ENCODE measurements at places on chromosomes 4 and X.

- no peak for DNase-seq
Observed at GRCh38 chrX:38816155-38816554, 14.9 kb downstream of the MID1IP1 start.

DNA sequence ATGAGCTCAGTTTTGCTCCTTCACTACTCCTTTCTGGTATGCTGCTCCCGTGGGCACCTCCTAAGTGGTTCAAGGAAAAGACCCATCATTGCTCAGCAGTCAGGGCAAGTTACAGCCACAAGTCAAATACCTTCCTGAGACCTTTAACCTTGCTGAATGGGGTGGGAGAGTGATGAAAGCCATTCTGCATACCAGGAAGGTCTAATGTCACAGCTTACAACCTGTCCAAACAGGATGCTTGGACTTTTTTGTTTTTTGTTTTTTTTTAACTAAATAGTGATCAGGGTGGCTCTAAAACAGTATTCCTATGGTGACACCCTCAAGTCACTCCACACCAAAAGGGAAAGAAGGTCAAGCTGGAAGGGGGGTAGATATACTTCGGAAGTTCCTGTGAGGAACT lies 93.1 kb downstream of the GPC3 start:
- no peak for DNase-seq

GRCh38 chr4:168655182-168655581 lies 158.3 kb downstream of the PALLD start:
- no peak for DNase-seq

DNA sequence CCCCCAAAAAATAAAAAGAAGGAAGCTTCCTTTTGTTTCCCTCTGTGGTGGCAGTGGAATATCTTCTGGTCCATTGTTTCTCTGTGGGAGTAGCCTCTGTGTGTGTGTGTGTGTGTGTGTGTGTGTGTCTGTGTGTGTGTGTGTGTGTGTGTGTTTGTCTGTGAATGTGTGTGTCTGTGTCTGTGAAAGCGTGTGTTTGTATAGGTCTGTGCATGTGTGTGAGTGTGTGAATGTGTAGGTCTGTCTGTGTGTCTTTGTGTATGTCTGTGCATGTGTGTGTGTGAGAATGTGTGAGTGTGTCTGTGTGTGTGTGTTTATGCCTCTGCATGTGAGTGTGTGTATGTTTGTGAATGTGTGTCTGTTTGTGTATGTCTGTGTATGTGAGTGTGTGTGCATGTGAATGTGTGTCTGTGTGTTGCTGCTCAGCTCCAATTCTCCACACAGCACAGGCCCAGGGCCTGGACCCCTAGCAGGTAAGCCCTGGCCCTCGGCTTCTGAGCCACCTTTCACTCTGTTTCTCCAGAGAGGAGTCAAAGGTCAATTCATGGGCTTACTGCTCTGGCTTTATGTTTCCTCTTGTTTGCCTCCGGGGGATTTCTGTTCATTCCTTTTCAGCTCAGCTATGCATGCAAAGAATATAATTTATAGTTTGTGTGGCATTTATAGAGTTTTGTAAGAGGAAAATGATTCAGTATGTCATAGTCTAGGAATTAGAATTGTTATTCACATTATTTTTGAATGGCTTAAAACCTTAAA lies 89.8 kb downstream of the UCHL1 start:
- no peak for DNase-seq

All from stimulated activated CD8-positive, alpha-beta memory T cell treated with anti-CD3 and anti-CD28 coated beads, Interleukin-12 subunit alpha, Interleukin-12 subunit beta, amount 100 ng/mL, for 1 hour (primary cell).